ENCODE measurements at places on chromosomes 12 and 14. TPM values are rescaled to one million over a fixed set of nuclear protein-coding genes. Genes with fewer than 3 reads are reported as not detected.

- no peak overlapping the region for H3K4me3 ChIP-seq
- DNase-seq: no peak
- peaks cover 84% of the 10 kb centered on the region for H3K27me3 ChIP-seq
Measured at GRCh38 chr12:107325075-107325608, 231.8 kb upstream of the CRY1 start.

The LRRK2 gene
- 30.3 TPM for total RNA-seq

GRCh38 chr14:32413967-32414640, 85.0 kb downstream of the AKAP6 start:
- no peak overlapping the region for H3K27ac ChIP-seq
- no peaks in the 10 kb centered on the region for H3K27me3 ChIP-seq
- H3K4me1 ChIP-seq: peaks cover 6% of the 10 kb centered on the region
- H3K4me3 ChIP-seq: no peak overlapping the region

The KITLG gene
- 147 TPM for total RNA-seq

The SMCO2 gene
- not detected for total RNA-seq

All from esophagus muscularis mucosa (tissue), 4 donors.